Activated naive CD8-positive, alpha-beta T cell treated with anti-CD3 and anti-CD28 coated beads, Interleukin-2, amount 10 ng/mL, durations not matched to agents 7 days and 5 days (primary cell): ENCODE measurements at places on chromosomes 1 and 21. TPM values are rescaled to one million over a fixed set of nuclear protein-coding genes. Genes with fewer than 3 reads are reported as not detected.

Gene PADI4
- 4.3 TPM for total RNA-seq

Gene MYOG
- not detected for total RNA-seq

Gene GORAB
- 13.2 TPM for total RNA-seq

Gene PRAMEF9
- not detected for total RNA-seq

Gene WNT4
- total RNA-seq, result not detected

Gene ZBTB37
- total RNA-seq, result 16.4 TPM

Gene CCDC24
- 3.2 TPM for total RNA-seq

Gene WDR64
- total RNA-seq, result 0.99 TPM

Gene PLA2G2C
- not detected for total RNA-seq

Gene SLC19A2
- 4.8 TPM for total RNA-seq

GRCh38 chr1:234996245-234996757 is 132.3 kb downstream of the TOMM20 start:
- H3K4me3 ChIP-seq, result no peak overlapping the region
- no peak for DNase-seq
- H3K36me3 ChIP-seq, result peaks cover under 1% of the 10 kb centered on the region
- no peaks in the 10 kb centered on the region for H3K27me3 ChIP-seq
- no peak overlapping the region for H3K27ac ChIP-seq
- peaks cover 5% of the 10 kb centered on the region for H3K4me1 ChIP-seq

- no peak for DNase-seq
- H3K4me1 ChIP-seq, result peaks cover 2% of the 10 kb centered on the region
- H3K27me3 ChIP-seq, result no peaks in the 10 kb centered on the region
- H3K4me3 ChIP-seq, result no peak overlapping the region
- no peaks in the 10 kb centered on the region for H3K36me3 ChIP-seq
Observed at GRCh38 chr1:163410073-163410999, 88.6 kb downstream of the NUF2 start.

GRCh38 chr21:29271927-29272333 is 26.8 kb upstream of the BACH1 start:
- no peak for DNase-seq
- H3K27ac ChIP-seq, result no peak overlapping the region
- peaks cover 2% of the 10 kb centered on the region for H3K27me3 ChIP-seq
- H3K36me3 ChIP-seq, result no peaks in the 10 kb centered on the region
- no peaks in the 10 kb centered on the region for H3K4me1 ChIP-seq

DNA sequence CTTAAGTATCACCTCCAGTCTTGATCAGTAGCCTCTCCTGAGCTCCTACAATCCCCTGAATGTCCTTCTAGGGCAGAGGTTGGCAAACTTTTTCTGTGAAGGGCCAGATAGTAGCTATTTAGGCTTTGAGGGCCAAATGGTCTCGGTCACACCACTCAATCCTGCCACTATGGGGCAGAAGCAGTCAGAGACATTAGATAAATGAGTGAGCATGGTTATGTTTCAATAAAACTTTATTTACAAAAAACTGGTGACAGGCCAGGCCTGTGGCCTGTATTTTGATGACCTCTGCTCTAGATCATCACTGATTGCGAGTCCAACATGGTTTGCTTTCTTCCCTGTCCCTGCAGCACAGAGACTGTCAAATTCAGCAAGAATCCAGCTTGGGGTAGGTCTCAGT is 36.3 kb downstream of the LRP8 start:
- peaks cover 30% of the 10 kb centered on the region for H3K4me1 ChIP-seq
- no peak for DNase-seq
- no peak overlapping the region for H3K4me3 ChIP-seq
- no peaks in the 10 kb centered on the region for H3K27me3 ChIP-seq
- H3K36me3 ChIP-seq, result no peaks in the 10 kb centered on the region
- H3K27ac ChIP-seq, result no peak overlapping the region

- no peak overlapping the region for H3K27ac ChIP-seq
- H3K36me3 ChIP-seq, result peaks cover 9% of the 10 kb centered on the region
- no peak overlapping the region for H3K4me3 ChIP-seq
- peaks cover 24% of the 10 kb centered on the region for H3K4me1 ChIP-seq
- H3K27me3 ChIP-seq, result no peaks in the 10 kb centered on the region
- DNase-seq, result no peak
Observed at GRCh38 chr1:41626616-41627375, 142.3 kb upstream of the EDN2 start.

DNA sequence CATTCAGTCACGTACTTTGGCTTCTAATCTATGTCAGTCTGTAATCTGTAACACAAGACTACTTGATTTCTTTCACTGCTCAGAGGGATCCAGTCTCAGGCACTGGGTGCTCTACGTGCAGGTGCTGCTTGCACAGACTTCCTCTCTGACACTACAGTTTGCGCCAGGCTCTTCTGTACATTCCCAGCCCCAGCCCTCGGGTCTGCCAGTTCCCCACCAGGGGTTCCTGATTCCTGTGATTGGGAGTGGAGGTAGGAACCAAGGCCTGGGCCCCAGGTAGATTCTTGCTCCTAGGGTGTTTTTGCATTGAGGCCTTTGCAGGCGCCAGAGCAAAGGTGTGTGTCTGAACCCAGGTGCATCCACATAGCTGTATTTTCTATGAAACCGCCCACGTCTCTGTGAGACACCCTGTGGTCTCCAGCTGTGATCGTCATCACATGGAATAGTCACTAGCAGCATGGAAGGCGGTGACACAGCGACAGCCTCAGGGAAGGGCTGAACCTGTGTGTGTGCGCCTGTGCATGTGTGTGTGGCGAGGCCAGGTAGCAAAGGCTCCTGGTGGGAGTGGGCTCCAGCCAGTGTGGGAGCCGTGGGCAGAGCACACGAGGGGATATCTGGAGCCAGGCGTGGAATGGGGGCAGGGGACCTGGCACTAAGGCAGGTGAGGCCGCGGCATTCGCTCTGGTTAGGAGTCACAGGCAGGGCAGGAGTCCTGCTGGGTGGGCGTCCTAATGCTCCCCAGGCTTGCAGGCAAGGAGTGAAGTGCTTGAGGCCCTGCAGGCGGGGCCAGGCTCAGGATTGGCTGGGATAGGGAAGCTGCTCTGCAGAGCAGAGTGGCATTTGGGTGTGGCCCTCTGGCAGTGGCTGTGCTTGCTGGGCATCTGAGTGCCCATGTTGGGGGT is 5.2 kb downstream of the GJC2 start:
- peak overlapping the region; percentile 71 for H3K27ac ChIP-seq
- no peak overlapping the region for H3K4me3 ChIP-seq
- DNase-seq, result no peak
- H3K4me1 ChIP-seq, result peaks cover 14% of the 10 kb centered on the region
- no peaks in the 10 kb centered on the region for H3K36me3 ChIP-seq

DNA sequence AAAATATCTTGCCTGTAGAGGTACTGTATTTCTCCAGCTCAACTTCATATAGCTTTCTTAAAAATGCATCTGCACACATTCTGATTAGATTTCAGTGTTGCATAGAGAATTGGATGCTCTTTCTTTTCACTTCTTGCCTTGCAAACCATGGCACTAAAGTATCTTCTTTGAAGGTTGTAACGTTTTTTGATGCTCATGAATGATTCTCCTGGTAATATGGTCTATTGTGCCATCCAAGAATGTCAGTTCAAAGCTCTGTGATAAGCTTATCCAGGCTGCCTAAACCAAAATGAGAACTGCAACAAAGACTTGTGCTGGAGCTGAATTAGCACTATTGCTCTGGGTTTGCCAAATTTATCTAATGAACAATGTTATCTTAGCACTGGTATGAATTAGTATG is 1.9 kb downstream of the SGIP1 start:
- no peak overlapping the region for H3K27ac ChIP-seq
- H3K4me3 ChIP-seq, result no peak overlapping the region

DNA sequence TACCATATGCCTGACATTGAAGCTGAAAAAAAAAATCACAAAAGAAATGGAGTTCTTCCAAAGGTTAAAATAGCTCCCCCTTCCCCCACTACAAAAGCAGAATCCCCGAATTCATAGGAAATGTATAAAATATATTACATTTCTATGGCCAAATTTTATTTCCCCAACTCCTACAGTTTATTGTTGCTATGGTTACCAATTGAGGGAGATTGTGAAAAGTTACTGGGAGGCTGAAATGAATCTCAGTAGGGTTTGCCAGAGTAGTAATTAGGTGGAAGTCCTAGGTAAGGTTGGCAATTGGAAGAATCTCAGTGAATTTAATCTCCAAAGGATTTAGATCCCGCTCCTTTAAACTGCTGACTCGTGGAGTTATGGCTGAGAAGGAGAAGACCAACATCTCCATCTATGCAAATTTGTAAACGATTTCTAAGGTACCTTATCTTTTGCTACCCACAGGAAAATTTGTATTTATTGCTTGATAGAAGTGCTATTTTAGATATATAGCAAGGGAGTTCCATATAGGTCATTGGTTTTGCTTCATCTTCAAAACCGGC is 282.1 kb downstream of the BACH1 start:
- H3K4me1 ChIP-seq, result no peaks in the 10 kb centered on the region
- no peak overlapping the region for H3K27ac ChIP-seq
- no peaks in the 10 kb centered on the region for H3K27me3 ChIP-seq
- H3K4me3 ChIP-seq, result no peak overlapping the region

- peak; percentile 40 for DNase-seq
- H3K4me3 ChIP-seq, result peak overlapping the region; percentile 53
- H3K27ac ChIP-seq, result peak overlapping the region; percentile 86
Observed at GRCh38 chr1:108080448-108080847, 115.5 kb upstream of the VAV3 start.

DNA sequence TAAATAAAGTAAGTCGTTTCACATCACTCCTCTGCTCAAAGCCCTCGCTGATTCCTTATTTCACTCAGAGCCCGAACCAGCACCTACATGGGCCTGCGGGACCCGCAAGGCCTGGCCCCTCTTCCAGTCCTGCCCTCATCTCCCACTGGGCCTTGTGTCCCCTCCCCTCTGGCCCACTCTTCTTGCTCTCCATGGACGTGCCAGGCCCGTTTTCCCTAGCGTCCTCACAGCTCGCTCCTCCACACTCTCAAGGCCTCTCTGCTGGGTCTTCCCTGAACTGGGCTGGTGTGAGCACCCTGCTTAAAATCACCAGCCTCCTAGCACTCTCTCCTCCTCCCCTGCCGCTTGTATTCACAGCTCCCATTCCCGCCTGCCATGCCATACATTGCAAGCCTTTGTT is 237.9 kb downstream of the FOXD2 start:
- DNase-seq, result no peak
- H3K27me3 ChIP-seq, result peaks cover 5% of the 10 kb centered on the region
- H3K4me3 ChIP-seq, result no peak overlapping the region
- no peaks in the 10 kb centered on the region for H3K36me3 ChIP-seq
- H3K4me1 ChIP-seq, result no peaks in the 10 kb centered on the region
- no peak overlapping the region for H3K27ac ChIP-seq

- DNase-seq, result no peak
- no peaks in the 10 kb centered on the region for H3K27me3 ChIP-seq
- no peaks in the 10 kb centered on the region for H3K36me3 ChIP-seq
- no peak overlapping the region for H3K4me3 ChIP-seq
- no peaks in the 10 kb centered on the region for H3K4me1 ChIP-seq
Observed at GRCh38 chr1:73066866-73067265, 784.5 kb upstream of the NEGR1 start.

DNA sequence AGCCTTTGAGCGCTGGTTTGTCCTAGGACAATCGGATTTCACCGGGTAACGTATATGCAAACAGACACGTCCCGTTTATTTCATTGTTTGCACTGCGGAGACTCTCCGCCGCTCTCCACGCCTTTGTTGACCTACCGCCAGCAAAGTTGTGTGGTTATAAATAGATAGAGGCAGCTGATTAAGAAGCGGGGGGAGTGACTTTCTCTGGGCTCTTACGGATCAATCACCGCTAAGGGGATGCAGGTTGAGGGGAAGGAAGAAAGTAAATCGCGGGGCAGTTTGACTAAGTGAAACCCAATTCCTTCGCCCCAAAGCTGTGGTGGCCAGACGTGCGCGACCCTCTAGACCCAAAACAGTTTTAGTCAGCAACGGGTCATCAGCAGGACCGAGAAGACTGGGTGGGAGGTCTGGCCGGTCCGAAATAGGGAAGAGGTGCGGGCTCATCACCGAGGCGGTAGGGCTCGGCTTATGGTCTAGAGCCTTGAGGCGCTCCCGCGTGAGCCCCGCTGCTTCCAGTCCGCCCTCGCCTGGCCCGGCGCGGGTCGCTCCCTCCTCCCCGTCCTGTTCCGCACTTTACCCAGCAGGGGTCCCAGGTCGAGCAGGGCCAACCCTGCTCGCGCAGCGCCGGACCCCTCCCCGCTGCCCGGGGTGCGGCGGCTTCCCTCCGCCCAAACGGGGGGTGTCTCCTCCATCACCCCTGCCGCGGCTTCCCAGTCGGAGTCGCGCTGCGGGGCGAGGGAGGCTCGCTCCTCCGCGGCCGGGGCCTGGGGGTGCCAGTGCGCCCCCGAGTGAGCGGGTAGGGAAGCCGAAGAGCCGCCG is 120.8 kb upstream of the RRP15 start:
- H3K27ac ChIP-seq, result no peak overlapping the region
- peaks cover 11% of the 10 kb centered on the region for H3K4me1 ChIP-seq
- H3K27me3 ChIP-seq, result peaks cover 47% of the 10 kb centered on the region
- no peaks in the 10 kb centered on the region for H3K36me3 ChIP-seq

DNA sequence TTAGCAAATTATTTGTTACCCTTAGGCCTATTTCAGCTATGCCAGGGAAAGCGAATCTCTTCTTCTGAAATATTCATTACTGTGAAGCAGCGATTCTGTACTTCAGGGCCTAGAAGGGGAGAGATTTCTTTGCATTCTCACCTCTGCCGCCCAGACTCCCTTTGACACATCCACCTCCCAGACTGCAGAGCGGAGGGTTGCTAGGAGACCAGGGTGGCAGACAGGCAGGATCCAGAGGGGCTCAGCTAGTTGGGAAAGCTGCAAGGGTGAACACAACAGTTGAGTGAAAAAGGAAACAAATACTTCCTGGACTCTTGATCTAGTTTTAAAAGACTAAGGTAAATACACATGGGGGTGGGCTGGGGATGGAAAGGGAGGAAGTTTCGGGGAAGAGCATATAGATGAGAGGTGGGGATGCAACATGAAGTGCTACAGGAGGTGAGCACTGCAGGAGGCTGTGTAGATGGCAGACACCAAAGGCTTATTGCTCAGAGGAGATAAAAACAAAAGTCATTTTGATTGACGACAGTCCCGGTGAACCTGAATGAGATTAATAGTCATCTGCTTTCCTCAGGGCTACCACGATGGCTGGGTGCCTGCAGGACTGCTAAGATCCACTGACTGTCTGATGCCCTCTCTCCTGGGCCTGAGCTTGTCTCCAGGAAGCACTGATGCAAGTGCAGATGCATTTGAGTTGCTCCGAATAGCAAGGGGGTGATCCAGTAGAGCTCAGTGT is 26.4 kb upstream of the RAB3GAP2 start:
- no peak overlapping the region for H3K4me3 ChIP-seq
- H3K4me1 ChIP-seq, result no peaks in the 10 kb centered on the region
- no peak overlapping the region for H3K27ac ChIP-seq
- no peak for DNase-seq
- H3K36me3 ChIP-seq, result no peaks in the 10 kb centered on the region
- H3K27me3 ChIP-seq, result peaks cover 7% of the 10 kb centered on the region

GRCh38 chr1:244221991-244222390 is 170.9 kb downstream of the ZBTB18 start:
- no peak for DNase-seq
- peaks cover 5% of the 10 kb centered on the region for H3K4me1 ChIP-seq
- H3K27ac ChIP-seq, result no peak overlapping the region
- no peaks in the 10 kb centered on the region for H3K36me3 ChIP-seq
- peaks cover 8% of the 10 kb centered on the region for H3K27me3 ChIP-seq

DNA sequence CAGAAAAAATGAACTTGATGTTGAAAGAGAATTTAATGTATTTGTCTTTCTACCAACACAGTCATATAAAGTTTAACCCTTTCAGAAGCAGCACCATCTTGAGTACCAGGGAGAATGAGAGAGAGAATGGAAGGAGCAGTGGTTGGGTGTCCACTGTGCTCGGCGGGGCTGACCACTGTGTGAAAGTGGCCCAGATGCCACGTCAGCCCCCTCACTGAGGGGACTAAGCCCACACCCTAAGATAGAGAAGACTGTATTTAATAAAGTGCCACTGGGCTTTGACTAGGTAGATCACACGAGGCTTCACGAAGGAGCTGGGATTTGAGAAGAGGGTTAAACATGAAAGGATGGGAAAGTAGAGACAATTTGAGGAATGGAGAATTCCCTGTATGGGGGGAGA is 31.2 kb downstream of the BATF3 start:
- no peaks in the 10 kb centered on the region for H3K27me3 ChIP-seq
- no peaks in the 10 kb centered on the region for H3K36me3 ChIP-seq
- peaks cover 28% of the 10 kb centered on the region for H3K4me1 ChIP-seq
